ENCODE measurements at places on chromosomes 2 and 18.

DNA sequence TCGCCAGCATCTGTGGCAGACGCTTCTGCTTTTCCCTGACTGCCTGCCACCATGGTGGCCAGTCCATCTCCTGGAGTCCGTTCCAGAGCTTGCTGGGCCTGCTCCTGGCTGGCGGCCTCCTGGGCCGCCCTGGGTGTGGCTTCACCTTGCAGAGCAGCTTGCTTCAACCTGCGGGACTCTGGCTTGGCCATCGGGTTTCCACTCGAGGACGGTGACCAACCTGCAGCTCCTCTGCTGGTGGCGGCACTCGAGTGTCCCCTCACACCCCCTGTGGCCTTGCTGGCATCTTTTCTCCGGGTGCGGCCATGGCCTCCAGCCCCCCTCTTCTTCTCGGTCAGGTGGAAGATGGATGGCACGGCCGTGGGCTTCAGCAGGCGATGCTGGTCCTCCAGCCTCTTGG lies 3.4 kb downstream of the THAP4 start:
- DNase-seq, result no peak

DNA sequence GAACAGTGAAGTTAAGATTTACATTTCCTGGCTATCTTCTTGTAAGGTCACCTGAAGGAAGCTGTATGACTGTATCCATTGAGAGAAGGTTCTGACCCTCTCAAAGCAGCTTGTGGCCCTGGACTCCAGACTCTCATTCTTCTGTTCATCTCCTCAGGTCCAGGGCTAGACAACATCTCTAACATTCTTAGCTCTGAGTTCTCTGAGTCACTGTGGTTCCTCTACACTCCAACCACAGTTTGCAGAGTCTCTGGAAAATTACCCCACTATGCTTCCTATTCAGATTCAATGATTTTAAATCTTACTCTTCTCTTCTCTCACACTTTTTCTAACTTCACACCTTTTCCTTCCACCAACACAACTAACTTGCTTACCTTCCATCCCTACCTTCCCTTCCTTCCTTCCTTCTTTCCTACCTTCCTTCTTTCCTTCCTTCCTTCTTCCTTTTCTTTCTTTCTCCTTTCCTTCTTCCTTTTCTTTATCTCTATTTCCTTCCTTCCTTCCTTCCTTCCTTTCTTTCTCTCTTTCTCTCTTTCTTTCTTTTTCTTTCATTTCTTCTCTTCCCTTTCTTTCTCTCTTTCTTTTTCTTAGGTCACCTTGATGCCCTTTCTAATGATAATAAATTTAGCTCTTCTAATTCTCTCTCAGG lies 824.3 kb upstream of the ZEB2 start:
- no peak for DNase-seq

DNA sequence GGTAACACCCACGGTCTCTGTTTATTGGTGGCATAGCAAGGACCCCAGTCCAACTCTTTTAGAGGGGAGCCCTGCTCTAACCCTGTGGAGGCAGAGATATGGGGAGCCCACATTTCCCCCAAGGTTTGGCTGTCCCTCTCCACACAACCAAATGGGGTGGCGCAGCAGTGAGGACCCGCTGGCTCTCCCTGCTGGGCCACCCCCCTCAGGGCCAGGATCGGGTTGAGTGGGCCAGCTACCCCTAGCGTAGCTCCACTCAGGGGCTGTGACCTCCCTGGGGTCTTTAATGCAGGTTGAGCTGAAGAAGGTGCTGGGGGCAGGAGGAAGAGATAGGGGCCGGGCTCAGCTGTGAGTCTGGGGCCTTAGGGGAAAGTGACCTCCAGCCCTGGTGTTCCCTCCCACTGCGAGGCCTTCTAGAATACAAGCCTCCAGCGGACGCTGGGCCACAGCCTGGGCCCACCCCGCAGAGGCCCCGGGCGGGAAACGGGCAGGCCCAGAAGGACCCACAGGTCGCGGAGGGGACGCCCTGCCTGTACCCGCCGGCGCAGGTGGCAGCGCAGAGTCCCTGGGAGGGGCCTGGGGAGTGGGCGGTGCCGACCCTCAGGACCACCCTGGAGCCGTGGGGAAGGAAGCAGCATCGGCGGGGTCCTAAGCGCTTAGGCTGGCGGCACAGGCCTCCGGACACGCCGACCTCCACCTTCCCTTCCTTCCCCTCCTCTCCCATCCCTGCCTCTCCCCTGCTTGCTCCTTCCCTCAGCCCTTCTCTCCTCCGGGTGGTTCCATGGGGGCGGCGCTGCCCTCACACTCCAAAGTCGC lies 9.6 kb downstream of the CROCC2 start:
- DNase-seq, result no peak

GRCh38 chr2:127826047-127826446 lies 15.1 kb upstream of the WDR33 start:
- no peak for DNase-seq

GRCh38 chr2:61887717-61888266 lies 664 bp downstream of the CCT4 start:
- no peak for DNase-seq

DNA sequence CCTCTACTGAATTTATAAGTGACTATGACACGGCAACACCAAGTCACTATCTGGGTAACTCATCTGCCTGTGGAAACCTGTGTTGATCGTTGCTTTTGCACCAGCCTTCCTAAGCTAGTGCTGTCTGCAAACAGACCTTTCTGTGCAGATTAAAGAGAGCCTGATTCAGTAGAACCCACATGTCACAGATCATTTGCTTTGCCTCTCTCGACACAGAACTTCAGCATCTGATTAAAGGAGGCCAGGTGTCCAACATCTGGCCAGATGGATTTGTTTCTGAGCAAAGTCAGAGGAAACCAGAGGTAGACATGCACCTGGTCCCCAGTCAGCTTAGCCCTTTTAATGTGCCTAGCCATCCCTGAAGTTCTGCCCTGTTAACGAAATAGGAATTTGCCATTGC lies 15.0 kb upstream of the TTR start:
- no peak for DNase-seq

DNA sequence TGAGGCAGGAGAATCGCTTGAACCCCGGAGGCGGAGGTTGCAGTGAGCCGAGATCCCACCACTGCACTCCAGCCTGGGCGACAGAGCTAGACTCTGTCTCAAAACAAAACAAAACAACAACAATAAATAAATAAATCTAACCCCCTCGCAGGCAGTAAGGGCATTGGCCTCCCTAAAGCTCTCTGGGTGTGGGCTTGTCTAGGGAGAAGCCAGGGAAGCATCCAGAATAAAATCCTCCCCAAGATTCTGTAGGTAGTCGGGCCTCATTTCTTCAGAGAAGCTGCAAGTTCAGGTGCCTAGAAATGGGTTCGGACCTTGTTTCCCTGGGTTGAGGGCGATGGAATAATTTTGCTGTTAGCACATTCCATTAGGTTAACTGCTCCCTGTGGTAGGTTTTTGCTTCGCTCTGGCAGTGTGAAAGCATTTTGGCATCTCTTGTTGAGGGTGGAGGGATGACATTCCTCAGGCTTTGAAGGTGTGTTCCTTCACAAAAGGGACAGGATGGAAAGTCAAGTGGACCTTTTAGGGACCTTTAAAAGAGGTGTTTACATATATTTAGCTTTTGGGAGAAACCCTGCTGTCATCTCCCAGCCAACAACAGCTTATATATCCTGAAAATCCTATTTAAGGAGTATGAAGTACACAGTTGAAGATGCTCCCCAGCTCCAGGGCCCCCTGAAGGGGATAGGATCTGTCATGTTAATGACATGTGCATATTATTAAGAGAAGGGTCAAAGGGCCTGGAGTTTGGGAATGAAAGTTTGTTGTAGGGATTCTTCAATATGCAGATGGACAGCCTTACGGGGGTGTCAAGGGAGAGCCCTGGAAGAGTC lies 17.7 kb downstream of the MYCN start:
- DNase-seq, result no peak

DNA sequence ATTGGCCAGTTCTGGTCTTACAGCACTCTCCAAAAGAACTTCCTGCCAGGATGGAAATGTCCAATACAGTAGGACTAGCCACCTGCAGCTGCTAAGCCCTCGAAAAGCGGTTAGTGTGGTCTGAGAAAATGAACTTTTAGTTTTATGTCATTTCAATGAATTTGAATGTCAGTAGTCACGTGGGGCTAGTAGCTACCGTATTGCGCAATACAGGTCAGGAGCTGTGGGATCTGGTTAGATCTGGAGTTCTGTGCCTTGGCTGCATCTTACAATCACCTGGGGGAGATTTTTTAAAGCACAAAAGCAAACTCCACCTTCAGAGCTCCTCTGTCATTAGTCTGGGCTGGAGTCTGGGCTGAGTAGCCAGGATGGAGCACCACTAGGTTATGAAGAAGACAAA lies 35.9 kb downstream of the C1QL2 start:
- DNase-seq, result no peak

DNA sequence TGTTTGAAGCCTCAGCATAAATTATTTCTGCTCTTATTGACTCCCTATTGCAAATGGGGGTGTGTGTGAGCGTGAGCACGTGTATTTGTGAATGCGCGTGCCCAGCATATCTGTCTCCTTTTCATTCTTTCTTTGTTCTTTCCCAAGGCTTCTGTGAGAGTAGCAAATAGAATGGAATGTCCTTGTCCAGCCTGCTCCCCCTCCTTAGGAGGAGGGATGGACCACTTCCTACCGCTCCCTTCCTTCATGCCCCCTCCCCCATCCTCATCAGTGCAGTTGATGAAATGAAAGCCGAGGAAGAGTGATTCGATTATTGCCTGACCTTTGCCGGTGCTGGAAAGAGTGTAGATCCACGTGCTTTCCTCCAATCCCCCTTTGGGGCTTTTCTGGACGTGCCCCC lies 102.0 kb downstream of the CPO start:
- no peak for DNase-seq

- no peak for DNase-seq
Measured at GRCh38 chr18:77949355-77949973, 699.8 kb downstream of the GALR1 start.

DNA sequence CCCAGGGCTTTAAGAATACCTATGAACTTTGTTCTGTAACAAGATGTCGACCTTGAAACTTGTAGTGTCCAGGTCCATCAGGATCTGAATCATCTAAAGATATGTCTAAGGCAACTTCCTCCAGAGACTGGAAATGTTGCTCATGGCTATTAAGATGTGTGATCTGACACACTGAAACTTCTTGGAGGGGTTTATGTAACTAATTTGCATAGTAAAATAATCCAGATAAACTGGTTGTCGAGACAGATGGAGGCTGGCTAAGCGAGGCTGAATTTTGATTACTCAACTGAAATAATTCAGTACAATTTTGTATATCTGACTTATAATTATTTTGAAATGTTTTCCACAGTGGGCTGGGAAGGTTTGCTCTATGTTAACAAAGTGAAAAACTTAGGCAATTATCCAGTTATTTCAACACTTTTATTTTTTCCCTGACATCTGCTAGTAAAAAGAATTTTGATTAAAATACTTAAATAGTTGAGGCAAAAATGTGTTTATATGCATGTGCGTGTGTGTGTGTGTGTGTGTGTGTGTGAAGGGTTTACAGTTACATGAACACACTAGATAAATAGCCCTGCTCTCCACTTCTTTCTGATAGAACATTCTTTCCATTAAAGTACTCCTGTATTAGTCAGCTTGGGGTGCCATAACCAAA lies 11.4 kb upstream of the MAP3K20 start:
- DNase-seq, result no peak

GRCh38 chr2:169178804-169179390 lies 109.5 kb downstream of the DHRS9 start:
- no peak for DNase-seq
